ENCODE measurements at places on chromosomes 3 and 15.

- DNase-seq = no peak
Observed at GRCh38 chr15:96073908-96074307, 256.6 kb upstream of the NR2F2 start.

GRCh38 chr3:60584250-60584649, 667.0 kb downstream of the FHIT start:
- DNase-seq = no peak

DNA sequence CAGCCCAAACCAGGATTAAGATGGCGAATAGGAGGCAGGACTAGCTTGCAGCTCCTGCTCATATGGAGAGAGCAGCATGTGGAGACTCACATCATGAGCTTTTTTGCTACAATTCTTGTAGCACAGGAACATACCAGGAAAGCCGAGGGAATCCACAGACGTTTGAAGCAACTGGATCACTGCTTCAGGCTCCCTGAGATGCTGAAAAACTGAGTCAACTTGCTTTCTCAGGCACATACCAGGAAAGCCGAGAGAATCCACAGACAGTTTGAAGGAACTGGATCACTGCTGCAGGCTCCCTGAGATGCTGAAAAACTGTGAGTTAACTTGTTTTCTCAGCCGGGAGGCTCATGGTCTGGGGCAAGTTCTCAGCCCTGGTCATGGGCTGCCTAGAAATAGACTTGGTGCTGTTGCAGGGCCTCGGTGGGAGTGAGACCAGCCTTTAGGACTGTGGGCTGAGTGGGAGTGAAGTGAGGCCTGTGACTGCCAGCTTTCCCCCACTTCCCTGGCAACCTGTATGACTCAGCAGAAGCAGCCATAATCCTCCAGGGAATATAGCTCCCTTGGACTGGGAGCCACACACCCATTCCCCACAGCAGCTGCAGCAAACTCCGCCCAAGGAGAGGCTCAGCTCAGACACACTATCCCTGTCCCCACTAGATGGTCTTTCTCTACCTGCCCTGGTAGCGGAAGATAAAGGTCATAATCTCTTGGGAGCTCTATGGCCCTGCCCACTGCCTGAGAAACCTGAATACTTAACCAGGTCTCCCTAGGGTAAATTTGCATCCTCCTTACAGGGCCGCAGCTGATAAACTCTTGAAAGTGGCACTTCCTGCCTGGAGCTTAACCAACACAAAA, 51.9 kb upstream of the PFN2 start:
- DNase-seq = no peak

DNA sequence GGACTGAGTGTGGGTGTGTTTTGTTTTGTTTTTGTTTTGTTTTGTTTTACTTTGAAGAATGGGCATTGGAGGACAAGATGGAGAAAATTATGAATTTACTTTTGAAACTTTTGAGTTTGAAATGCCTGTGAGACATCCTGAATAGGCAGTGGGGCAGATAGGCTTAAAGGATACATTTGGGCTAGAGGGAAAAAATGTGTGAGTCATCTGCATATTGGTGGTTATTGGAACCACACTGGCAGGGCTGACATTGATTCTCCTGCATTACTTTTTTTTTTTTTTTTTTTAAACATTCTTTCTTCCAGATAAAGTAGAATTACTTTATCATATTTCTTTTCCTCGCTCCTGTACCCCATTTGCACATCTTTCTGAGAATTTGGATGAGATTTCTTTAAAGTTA, 56.1 kb downstream of the CALML4 start:
- no peak for DNase-seq

DNA sequence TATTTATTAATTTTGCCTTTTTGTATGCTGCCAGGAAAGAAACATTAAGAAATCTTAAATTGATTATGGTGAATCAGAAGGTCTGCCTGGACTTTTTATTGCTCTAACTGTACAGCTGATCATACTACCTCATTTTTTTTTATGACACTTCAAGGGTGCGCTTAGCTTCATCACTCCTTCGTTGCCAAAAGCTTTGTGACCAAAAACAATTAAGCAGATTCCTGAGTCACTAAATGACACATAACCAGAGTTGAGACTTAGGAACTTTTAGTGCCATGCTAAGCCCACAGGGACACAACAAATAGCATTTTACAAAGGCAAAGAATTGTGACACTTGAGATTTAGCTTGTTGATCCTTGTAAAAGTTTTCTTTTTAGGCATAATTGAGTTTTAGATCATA, 4.9 kb downstream of the ADIPOQ start:
- no peak for DNase-seq

DNA sequence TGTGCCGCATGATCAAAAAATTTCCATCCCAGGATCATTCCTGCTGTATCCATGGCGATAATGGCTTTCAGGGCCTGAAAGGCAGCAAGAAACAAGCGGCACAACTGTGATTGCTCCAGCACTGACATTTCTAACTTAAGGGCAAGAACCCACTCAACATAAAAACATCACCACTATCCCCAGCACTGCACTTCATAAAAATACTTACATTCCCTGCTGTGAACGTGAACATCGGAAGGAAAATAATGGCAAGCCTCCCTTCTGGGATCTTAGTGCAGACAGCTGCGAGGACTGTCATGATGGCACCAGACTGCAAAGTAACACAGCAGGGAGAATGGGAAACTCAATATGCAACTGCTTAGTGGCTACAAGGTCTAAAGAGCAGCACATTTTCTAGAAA, 8.1 kb upstream of the MAP6D1 start:
- DNase-seq = no peak

DNA sequence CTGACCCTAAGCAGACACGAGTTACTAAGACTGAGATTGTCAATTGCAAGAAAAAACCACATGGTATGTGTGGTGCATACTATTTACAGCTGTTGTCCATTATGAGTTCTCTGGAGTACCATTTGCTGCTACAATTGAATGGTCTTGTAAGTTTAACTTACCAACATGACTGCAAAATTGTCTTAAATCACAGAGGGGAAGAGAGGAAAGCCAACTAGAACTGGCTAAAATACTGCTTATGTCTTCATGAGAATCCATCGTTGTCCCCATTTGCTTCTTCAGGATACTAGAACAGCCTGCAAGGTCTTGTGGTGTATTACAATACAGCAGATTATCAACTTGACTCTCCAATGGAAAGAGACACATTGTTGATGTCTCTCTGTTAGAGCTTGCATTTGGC, 313.2 kb downstream of the AGBL1 start:
- no peak for DNase-seq

- DNase-seq = no peak
Observed at GRCh38 chr3:62951037-62951613, 75.9 kb upstream of the CADPS start.

DNA sequence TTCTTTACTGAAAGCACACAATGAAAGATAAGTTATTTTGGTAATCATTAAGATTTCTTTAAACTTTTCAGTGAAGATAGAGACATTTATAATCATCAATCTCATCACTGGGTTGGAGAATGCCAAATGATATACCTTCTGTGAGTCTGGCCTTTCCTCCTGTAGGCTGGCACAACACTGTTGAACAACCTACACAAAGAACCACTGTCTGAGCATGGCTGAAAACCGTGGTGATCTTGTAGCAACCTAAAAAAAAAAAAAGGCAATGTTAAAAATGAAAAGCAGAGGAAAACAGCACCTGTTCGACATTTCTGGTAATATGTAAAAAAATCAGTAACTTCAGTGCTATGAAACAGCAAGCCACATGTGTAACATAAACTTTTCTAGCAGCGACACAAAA, 1.8 kb downstream of the RPS27L start:
- peak; percentile 16 for DNase-seq

DNA sequence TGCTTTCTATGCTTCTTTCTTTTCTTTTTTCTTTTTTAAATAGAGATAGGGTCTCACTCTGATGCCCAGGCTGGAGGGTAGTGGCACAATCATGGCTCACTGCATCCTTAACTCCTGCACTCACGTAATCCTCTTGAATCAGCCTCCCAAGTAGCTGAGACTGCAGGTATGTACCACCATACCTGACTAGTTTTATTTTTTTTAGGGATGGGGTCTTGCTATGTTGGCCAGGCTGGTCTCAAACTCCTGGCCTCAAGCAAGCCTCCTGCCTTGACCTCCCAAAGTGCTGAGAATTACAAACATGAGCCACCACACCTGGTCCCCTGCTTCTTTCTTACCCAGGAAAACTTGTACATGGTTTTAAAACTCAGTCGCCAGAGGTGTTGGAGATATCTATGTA, 24.2 kb upstream of the HDC start:
- no peak for DNase-seq

DNA sequence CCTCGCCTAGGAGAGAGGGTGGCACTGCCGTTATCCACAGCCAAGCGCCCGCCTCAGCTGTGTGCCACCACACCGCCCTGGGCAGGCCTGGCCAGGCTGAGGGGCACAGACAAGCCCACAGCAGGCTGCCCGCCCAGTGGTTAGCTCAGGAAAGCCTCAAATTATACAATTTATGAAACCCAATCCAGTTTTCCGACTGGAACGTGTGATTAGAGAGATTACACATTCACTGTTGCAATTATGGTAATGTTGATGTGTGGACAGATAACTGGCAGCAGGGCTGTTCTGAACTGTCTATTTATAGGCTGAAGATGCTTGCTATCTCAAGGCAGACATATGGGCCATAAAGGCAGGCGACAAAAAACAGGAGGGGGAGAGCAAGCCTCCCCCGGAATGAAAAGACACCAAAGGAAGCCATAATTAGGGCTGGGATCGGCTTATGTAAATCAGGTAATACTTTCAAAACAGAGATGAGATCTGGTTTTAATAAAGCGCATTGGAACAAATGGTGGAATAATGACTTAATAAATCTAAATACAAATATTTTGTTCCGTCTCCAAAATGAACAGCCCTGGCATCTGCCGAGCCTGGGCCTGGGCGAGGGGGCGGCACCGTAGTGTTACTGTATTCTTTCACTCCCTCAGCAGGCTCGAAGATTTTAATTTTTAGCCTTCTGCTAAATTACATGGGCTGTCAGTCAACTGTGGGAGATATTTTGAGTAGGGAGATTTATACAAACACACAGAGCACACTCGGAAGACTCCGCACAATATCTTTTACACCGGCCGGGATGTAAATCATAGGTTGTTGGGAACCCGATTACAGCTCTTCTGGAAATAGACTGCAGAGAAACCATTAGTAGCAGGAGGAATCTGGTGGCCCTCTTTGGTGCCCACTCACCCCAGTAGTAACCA, 103.1 kb upstream of the TLE3 start:
- no peak for DNase-seq

- no peak for DNase-seq
Observed at GRCh38 chr3:112121577-112122547, 11.2 kb downstream of the GCSAM start.

- no peak for DNase-seq
Observed at GRCh38 chr3:12471241-12471640, 13.0 kb upstream of the TSEN2 start.

GRCh38 chr15:101474233-101474632, 15.3 kb downstream of the PCSK6 start:
- DNase-seq = no peak

DNA sequence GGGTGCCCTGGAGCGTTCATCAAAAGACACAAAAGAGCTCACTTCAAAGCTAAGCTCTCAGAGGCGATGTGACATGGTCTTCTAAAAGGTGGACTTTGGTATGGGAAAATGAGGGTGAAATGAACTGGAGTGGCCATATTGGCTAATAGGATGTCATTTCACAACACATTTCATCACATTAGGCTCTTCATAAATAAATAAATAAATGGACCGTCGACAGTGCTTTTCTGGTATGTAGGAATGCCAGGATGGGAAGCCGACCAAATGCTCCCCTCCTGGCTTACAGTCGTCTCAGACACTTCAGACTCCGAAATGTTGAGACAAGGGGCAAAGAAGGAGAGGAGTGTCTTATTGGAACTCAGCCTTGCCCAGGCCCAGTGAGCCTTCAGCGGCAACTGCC, 383.0 kb downstream of the NTRK3 start:
- no peak for DNase-seq

- no peak for DNase-seq
Observed at GRCh38 chr15:88152672-88153071, 103.9 kb downstream of the NTRK3 start.

DNA sequence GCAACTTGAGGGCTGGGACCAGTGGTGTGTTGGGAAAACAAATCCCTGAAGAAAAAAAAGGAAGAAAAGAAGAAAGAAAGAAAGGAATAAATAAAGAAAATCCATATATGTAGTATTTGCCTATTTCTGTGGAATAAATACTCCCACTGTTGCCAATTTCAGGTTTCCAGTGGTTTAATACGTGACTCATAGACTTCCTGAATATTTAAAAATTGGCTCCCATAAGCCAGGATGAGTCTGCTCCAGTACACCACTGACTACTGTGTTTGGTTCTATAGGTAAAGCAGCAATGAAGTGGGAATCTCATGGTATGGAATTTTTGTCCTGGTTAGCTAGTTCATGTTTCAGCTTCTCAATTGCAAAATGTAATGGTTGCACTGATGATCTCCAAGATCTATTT, 31.6 kb downstream of the PYDC2 start:
- no peak for DNase-seq

GRCh38 chr3:197428117-197428801, 127.5 kb downstream of the BDH1 start:
- DNase-seq = no peak

DNA sequence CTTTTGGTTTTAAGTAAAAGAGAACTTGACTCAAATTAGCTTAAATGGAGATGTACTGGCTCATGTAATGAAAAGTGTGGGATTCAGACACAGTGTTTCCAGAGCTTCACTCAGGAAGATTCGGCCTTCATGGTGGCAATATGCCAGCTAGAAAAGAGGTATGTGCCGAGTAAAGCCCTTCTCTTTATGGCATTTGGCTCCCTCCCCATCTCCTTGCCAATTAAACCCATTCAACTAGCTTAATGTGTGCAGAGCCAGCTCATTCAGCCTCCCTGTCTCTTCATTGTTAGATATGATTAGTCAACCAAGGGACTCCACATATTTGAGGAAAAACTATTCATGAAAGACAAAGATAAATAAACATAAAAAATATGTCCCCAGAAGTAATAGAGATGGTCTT, 15.0 kb upstream of the TRANK1 start:
- DNase-seq = no peak

GRCh38 chr15:56468401-56468800, 3.5 kb upstream of the MNS1 start:
- DNase-seq = peak; percentile 15

DNA sequence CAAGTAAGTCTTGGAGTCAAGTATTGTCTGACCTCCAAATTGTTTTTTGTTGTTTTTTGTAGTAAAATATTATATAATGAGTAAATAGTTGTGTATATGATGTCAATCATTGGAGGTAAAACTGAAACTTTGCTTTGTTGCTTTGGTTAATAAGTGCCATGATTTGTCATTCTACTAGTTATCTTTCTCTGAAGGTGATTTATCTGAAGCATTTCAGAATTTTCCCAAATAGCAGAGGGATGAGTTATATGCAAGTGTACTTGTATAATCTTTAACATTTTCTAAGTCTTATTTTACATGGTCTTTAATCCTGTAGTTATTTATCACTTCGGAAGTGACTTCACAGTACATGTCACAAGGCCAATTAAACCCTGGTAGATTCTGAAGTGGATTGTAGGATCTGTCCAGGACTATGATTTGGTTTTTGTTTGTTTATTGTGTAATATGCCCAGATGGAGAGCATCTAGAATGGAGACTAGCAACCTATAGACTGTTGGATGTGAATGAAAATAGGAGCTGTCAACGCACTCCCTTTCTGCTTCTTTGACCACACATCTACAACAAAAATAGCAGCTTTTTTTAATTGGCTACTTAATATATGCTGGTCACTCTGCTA, 93.1 kb upstream of the SAMMSON start:
- DNase-seq = no peak
